ENCODE measurements at places on chromosomes 2 and 18.

DNA sequence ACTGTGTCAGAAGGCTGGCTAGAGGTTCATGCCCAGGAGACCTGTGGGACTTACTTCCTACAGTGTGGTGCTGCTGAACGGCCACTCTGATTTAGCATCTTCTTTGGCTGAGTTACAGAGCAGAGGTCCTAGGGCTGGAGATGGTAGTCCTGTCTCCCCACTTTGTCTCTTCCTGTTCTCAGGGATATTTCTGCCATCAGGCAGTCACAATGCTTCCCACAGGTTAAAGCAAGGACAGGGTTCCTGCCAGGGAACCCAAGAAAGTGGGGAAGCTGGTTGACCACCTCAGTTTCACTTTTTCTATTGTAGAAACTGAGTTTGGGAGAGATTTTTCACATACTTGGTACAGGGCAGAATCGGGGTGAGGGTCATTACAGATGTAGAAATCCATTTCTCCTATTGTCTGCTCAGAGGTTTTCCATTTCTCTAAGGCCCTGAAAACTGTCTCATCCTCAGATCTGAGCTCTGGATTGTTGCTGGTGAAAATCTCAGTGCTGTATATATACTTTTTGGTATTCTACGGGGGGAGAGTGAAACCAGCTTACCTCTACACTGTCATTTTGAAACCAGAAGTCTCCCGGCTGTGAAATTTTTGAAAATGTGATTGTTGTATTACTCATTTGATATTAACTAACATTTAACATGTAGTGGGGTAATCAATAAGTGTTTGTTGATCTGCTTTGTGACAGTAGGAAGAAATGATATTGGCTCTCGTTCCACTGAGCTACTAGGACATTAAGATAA is 37.0 kb upstream of the MEP1B start:
- no peak for DNase-seq

GRCh38 chr2:217812170-217812569 is 190.6 kb downstream of the TNS1 start:
- DNase-seq, result no peak

DNA sequence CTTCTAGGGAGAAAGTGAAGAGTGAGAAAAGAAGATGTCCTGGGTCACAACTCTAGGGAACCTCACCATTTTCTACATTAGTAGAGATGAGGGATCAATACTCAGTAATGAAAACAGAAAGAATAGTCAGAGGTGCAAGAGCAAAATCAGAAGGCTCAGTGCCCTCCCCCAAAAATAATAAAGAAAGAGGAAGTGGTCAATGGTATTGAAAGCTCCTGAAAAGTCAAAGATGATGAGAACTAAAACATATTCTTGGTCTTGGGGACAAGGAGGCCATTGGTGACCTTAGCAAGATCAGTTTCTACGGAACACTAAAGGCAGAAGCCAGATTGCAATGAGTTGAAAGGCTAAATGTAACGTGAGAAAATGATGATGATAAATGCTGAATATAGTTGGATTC is 24.5 kb upstream of the MYO1B start:
- no peak for DNase-seq

GRCh38 chr2:39805936-39806608 is 27.0 kb upstream of the THUMPD2 start:
- no peak for DNase-seq

GRCh38 chr18:65852273-65852672 is 101.5 kb downstream of the CDH7 start:
- no peak for DNase-seq

GRCh38 chr18:59706499-59706898 is 9.3 kb upstream of the CCBE1 start:
- no peak for DNase-seq

Data from left hindlimb (tissue), 1 donor.